Nasal cavity respiratory epithelium epithelial cell of viscerocranial mucosa (primary cell): ENCODE measurements at places on chromosomes 1 and 21. TPM values are rescaled to one million over a fixed set of nuclear protein-coding genes. Genes with fewer than 3 reads are reported as not detected.

The IFI44L gene
- total RNA-seq: 0.78 and 2.7 TPM in 2 replicates

The IVL gene
- total RNA-seq: 18.8 and 30.8 TPM in 2 replicates

The OR2T4 gene
- total RNA-seq: not detected in 2 replicates

The ADAMTS5 gene
- total RNA-seq: not detected in 2 replicates

The SLC44A3 gene
- total RNA-seq: 2.7 and 9.3 TPM in 2 replicates

The RCSD1 gene
- total RNA-seq: under 0.01 TPM in 1 of 2 replicates, not detected in the other

The PROK1 gene
- not detected in 2 replicates for total RNA-seq

The TMPRSS15 gene
- total RNA-seq: not detected in 2 replicates

The NUF2 gene
- total RNA-seq: 0.07 and 0.68 TPM in 2 replicates

The CITED4 gene
- total RNA-seq: 11.3 and 18.4 TPM in 2 replicates

The HMGCS2 gene
- 2.1 TPM in 1 of 2 replicates, not detected in the other for total RNA-seq

The ACOT11 gene
- 2.4 and 12.6 TPM in 2 replicates for total RNA-seq

The NHLH2 gene
- 1.4 and 1.6 TPM in 2 replicates for total RNA-seq

The FCGR3A gene
- total RNA-seq: not detected in 2 replicates

The MTARC2 gene
- 1.0 and 4.6 TPM in 2 replicates for total RNA-seq

The OR14K1 gene
- total RNA-seq: not detected in 2 replicates
